ENCODE measurements at places on chromosomes 5 and 9.

DNA sequence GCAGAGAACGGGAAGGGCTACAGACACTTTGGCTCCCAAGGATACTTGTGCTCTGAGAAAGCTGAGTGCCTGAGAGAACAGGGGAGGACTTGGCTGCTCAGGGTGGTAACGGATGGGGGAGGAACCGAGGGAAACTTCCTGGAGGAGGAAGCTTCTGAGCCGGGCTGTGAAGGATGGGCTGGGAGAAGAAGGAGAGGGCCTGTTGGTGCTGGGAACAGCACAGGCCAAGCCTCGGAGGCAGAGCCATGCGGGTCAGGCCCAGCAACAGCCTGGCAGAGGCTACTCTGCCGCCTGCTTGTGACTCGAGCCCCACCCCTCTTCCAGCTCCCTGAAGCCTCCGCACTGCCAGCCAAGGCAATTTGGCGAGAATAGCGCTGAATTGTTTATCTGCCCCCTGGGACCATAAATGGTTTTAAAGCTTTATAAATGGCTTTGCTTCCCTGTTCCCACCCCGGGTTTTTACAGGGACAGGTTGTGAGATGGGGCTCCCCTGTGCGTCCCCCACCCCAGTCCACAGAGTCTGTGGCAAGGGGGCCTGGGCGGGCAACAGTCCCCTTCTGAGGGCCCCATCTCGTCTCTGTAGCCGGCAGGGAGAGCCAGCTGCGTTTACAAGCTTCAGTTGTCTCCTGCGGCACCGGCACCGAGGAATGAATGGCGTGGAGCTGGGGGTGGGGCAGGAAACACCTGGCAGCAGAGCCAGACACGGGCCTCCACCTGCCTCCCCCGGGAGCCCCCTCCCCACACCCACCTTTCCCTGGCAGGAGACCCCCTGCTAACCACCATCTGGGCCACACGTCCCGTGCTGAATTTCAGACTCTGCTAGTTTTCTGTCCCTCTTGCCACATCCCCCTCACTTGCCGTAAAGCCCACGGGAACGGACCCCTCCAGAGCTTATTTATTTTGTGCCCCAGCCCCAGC lies 24.4 kb downstream of the FAM163B start:
- DNase-seq: no peak

DNA sequence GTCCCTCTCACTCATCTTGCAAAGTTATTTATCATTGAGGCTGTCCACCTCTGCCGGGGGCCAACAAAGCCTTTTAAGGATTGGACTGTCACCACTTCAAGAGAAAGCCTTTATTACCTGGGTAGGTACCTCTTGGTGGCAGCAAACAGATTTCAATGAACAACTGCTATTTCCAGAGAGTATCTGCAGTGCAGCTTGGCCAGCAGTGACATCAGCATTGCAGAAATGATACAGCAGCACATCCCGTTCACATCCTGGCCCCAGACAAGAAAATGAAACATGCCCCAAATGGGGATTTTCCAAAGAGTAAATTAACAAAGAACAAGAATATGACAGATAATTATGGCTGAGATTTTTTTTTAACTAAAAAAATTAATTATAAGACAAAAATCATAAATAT lies 2.3 kb upstream of the SPATA6L start:
- DNase-seq: no peak

DNA sequence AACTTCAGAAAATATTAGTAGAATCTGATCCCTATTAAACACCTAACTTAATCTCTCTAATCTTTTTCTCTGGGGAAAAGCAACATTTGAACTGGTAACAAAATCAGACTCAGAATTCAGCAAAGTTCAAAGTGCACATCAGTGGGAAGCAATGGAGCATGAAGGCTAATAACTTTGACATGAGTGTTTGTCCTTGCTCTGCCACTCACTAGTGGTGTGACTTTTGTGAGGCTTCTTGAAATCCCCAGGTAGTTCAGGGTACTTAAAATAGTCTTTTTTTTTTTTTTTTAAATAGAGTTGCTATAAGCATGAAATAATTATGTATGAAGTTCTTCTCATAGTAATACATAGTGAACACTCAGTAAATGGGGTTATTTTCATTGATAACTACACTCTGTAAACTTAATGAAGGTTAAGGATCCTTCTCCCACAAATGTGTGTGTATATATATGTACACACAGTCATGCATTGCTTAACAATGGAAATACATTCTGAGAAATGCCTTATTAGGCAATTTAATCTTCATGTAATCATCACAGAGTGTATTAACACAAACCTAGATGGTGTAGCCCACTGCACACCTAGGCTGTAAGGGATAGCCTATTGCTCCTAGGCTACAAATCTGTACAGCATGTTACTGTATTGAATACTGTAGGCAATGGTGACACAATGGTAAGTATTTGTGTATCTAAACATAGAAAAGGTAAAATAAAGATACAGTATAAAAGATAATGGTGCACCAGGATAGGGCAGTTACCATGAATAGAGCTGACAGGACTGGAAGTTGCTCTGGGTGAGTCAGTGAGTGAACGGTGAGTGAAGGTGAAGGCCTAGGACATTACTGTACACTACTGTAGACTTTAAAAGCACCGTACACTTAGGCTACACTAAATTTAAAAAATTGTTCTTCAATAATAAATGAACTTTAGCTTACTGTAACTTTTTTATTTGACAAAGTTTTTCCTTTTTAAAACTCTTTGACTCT lies 73.3 kb upstream of the HMHB1 start:
- DNase-seq: no peak

- DNase-seq: no peak
These were observed 46.0 kb downstream of the CAMK2A start for GRCh38 chr5:150243590-150243989.

GRCh38 chr5:179295778-179296149 lies 49.5 kb downstream of the ADAMTS2 start:
- no peak for DNase-seq

- no peak for DNase-seq
These were observed 21.7 kb downstream of the ANKRD55 start for GRCh38 chr5:56211298-56211865.

GRCh38 chr9:91131433-91131839 lies 230.3 kb downstream of the AUH start:
- DNase-seq: peak; percentile 90

GRCh38 chr5:155475318-155475717 lies 461.8 kb downstream of the KIF4B start:
- no peak for DNase-seq

GRCh38 chr5:54361691-54362411 lies 51.5 kb upstream of the ARL15 start:
- no peak for DNase-seq

DNA sequence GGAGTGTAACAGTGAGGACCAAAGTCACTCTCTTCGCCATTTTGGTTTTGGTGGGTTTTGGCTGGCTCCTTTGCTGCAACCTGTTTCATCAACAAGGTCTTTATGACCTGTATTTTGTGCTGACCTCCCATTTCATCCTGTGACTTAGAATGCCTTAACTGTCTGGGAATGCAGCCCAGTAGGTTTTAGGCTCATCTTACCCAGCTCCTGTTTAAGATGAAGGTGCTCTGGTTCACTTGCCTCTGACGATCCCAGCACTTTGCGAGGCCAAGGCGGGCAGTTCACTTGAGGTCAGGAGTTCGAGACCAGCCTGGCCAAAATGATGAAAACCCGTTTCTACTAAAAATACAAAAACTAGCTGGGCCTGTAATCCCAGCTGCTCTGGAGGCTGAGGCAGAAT lies 1.8 kb upstream of the CKS2 start:
- DNase-seq: no peak

DNA sequence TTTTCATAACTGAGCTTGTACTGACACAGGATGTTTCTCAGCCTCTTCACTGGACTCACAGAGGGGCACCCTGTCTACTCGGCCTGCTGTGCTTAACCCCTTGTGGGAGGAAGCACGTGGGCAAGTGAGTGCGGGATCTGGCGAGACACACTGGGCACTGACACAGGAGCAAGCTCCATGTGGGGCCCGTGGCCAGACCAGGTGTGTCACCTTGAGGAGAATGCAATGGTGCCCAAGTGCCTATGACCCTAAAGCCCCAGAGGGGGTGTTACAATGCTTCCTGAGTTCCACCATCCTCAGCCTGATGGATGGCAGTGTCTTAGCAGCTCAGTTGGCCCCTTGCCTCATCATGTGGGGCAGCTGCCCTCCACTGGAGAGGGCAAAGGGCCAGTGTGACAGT lies 128.9 kb downstream of the ALDH1A1 start:
- no peak for DNase-seq

DNA sequence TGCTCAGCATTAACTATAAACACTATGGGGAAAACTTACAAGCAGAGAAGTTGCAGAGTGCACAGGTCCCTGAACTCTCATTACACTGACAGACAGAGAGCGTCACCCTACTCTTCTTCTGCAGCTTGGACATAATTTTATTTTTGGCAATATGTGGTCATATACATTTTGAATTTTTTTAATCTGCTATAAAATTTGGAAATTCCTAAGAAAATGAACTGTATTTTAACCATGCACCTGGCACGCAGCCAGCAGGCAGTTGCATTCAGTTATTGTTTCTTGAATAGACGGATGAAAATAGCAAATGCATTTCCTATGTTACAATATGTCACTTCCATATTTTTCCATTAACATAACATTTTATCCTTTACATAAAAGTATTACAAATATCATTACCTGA lies 100.2 kb downstream of the SLC25A46 start:
- no peak for DNase-seq

GRCh38 chr5:68415177-68416085 lies 199.9 kb downstream of the PIK3R1 start:
- no peak for DNase-seq

DNA sequence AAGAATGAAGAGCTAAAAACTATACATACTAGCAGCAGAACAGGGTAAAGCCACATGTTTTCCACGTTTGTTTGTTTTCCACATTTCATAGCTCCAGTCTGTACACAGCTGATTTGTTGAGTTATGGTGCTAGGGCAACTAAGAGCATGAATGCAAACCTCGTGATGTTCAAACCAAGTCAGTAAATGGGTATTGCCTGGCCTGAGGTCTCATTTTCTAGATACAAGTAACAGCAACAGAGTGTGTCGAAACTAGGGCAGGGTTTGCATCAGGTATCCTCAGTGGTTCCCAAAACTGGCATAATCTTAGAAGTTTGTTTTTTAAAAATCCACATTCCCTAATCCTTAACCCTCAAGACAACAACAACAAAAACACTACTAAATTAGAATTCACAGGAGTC lies 89.3 kb downstream of the CEMIP2 start:
- no peak for DNase-seq

- DNase-seq: no peak
These were observed 70.5 kb downstream of the ADAMTSL1 start for GRCh38 chr9:18544456-18544855.

GRCh38 chr5:172455087-172455381 lies 709 bp upstream of the SH3PXD2B start:
- no peak for DNase-seq

- no peak for DNase-seq
These were observed 289.3 kb upstream of the CTNND2 start for GRCh38 chr5:12193536-12193935.

DNA sequence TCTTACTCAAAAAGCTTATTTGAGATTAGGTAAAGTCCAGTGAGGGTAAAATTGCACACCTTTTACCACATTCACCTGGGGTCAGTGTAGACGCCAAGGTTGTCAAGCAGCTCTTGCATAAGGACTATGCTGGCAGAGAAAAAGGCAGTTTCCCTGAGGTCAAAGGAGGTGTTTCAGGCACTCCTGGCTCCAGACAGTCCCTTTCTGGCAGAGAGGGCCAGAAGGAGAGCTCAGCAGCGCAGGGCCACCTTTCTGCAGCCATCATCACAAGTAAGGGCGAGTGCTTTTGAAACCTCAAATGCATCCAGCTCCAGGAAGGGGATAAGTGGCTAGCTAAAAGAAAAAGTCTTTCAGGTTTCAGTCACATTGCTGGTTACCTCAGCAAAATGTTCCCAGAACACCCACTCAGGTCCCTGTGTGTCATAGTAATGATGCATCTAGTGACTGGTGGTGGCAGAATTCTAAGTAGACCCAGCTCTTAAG lies 16.7 kb upstream of the IL13 start:
- DNase-seq: no peak

- no peak for DNase-seq
These were observed 4.4 kb upstream of the CEP72 start for GRCh38 chr5:607541-608428.

- DNase-seq: no peak
These were observed 53.2 kb upstream of the NCS1 start for GRCh38 chr9:130118841-130119518.

DNA sequence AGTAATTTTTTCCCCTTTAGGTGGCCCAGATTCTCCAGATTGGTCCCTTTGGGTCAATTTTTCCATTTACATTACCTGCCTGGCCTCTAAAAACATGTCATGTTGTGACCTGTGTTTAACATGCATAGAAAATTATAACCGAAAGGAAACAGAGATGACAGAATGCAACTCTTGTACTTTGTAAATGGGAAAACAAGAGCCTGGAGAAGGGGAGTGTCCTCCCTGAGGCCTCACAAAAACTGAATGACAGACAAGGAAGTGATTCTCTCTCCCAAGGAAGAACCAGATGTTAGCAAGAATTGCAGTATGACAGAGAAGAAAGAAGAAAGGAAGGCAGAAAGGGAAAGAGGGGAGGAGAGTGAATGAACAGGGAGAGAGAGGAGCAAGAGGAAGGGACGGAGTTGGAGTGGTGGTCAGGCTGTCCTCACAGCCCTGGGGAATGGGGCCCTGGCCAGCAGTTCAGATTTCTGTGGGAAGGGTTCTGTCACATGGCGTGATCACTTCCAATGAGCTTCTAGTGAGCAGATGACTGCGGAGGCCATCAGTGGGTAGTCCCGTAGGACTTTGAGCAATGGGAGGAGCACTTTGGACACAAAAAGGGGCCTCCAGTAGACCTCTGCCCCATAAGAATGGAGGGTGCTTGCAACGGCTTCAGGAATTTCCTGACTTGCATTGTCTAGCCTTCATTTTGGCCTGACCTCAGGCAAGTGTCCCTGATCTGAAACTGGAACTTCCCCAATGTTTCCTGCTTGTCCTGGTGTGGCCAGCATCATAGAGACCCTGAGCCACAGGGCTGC lies 31.6 kb downstream of the ABLIM3 start:
- no peak for DNase-seq

DNA sequence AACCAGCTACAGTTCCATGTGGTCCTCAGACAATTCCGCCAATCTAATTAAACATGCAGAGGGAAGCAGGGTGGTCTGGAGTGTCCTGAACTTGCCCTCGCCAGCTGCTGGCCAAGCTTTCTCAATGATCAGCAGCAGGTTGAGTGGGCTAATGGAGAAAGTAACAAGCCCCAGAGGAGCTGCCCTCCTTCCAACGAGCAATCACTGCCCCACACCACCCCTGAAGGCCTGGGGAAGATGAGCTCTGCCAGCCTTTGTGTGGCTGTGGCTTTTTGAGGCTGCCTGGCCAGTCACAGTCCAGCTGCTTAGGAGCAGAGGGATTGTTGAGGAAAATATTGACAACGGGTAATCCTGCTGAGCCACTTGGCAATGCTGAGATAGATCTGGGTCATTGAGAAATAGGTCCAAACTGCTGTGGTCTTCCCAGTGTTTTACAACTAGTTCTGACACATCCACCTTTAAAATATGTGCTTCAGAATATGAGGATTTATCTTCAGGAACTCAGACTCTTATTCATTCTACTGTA lies 107.3 kb downstream of the CD180 start:
- DNase-seq: no peak

GRCh38 chr5:116992681-116993080 lies 418.1 kb upstream of the SEMA6A start:
- DNase-seq: no peak

Data from activated CD4-positive, alpha-beta memory T cell treated with anti-CD3 and anti-CD28 coated beads, Interleukin-2, amount 10 ng/mL, durations not matched to agents 7 days and 5 days (primary cell).